ENCODE measurements at places on chromosomes 5 and 9.

DNA sequence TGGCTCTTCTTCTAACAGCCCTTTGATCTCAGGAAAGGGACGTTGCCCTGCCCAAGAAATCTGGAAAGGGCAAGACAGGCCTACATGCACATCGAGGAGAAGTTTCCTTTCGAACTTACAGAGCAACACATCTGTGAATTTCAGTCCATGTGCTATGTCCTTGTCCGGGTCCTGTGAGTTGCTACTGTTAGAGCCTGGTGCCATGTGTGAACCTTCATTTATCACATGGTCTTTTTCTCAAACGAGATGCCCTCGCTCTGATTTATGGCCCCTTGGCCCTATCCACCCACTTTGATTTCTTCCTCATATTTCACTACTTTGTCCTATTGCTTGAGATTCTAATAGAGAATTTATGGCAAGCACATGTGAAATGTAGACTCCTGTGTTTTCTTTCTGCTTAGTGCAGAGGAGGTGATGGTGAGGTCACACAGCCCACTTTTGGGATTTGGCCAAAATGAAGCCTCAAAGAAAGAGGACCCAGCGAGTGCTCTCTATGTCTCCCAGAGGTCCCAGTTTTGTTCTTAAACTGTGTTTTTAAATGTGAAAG, 153.1 kb downstream of the SNCAIP start:
- DNase-seq: no peak

- DNase-seq: no peak
Measured at GRCh38 chr5:104494083-104494482, 931.5 kb upstream of the NUDT12 start.

- no peak for DNase-seq
Measured at GRCh38 chr5:16916262-16916878, 19.7 kb downstream of the MYO10 start.

- DNase-seq: no peak
Measured at GRCh38 chr9:130426883-130427282, 17.9 kb upstream of the ASS1 start.

DNA sequence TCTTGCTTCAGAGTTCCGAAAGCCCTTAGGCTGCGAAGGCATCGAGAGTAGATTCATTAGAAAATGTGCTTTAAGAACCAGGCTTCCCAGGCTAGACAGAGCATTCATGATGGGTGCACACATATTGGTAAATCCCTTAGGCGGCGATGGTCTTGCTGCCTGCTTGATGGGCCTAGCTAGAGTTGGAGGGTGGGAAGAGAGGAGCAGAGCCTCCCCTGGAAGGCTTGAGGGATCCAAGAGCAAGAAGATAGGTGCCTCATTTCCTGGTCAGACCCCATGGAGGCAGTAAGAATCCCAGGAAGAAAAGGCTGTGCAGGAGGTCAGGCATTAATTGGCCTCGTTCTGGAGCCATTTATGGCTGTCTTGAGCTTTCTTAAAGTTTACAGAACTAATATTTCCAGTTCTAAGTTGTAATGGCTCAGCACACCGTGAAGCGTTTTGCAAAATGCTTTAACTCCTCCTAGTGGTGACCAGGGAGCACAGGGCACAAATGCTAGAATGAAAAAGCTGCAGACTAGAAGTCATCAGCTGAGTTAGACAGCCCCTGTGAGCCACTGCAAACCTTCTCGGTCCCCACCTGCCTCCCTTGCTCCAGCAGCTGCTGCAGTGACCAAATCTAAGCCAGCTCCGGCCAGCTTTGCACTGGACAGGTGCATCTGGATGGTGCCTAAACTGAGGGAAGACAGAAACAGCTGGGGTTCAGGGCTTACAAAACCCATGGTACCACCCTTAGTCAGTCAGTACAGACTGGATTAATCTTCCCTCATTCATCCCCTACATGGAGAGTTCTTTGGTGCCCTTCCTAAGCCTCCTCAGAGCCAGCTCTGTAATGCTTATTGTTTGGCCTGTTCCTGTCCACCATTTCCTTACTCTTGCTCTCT, 14.7 kb downstream of the SLC45A2 start:
- no peak for DNase-seq

DNA sequence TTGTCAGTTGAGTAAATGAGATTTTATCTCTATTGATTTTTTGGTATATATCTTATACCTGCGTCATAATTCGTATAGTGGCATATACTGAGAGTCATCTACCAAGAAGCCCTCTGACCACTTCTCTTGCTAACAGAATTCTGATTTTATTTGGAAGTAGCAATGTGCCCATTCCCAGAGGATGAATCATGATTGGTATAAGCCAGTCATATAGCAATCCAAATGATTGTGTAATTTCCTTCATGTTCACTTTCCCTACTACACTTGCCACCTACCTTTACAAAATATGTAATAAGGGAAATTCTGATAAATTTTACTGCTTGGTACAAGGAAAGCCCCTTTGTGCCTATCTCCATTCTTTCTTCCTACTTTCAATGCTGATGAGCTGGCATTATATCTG, 16.1 kb upstream of the ZNF462 start:
- no peak for DNase-seq

DNA sequence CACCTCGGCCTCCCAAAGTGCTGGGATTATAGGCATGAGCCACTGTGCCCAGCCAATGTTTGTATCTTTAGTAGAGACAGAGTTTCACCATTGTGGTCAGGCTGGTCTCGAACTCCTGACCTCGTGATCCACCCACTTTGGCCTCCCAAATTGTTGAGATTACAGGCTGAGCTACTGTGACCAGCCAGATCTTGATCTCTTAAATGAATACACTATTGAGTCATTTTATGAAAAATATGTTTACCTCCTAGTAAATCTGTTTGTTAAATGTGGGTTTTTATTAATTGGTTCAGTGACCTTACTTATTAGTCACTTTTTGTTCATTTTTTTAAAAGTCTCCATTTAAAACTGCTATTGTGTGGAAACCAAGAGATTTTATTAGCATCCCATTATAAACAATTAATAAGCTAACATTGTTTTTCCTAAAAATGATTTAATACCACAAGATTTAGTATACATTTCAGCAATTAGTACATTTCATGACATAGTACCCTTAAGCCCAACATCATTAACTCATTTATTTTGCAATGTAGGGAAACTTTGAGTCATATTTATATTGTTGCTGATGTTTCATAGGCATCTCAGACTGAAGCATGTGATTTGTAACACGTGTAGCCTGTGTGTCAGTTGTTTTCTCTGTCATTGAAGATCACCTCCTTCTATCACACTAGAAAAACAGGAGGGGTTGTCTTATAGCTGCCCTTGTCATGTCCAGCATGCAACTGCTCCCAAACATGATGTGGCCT, 261.2 kb downstream of the TAF11L14 start:
- DNase-seq: no peak

DNA sequence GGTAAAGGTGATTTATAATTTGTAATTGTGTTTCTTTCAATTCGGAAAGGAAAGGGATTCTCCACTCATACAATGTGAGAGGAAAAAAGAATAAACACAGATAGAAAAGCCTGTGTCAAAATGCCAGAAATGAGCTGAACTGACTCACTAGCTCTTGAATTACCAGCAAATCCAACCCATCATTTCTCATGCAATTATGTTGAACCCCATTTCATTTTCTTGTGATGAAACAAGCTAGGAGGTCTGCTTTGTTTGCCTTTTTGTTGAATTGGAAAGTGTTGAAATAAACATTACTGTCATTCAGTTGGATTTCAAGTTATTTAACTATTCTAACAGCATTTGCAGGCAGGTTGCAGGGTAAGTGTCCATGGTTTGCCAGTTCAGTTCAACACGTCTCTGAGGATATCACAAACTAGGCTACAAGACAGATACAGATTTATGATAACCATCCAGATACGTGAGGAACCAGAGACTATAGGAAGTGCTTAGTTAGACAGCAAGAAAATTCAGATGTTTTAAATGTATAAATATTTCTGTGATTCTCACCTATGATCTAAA, 547.2 kb downstream of the MAT2B start:
- no peak for DNase-seq

- DNase-seq: no peak
Measured at GRCh38 chr9:91360551-91361290, 997 bp downstream of the AUH start.

DNA sequence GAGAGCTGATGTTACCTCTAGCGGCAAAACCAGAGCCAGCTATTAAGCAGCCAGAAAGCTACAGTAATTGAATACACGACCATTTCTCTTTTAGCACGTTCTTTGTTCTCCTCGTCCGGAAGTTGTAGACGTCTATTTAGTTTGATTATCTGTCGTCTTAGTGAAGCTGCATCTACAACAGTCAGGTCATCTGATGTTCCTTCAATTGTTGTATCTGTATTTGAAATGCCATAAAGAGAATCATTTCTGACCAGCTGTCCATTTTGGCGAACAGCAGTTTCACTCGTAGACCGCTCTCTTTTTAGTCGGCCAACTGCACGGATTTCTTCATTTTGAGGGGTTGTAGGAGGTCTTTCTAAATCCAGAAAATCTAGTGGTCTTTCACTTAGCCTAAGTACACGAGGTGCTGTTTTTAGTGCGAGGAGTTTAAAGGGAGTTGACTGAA, 12.6 kb downstream of the PDE6A start:
- DNase-seq: no peak

DNA sequence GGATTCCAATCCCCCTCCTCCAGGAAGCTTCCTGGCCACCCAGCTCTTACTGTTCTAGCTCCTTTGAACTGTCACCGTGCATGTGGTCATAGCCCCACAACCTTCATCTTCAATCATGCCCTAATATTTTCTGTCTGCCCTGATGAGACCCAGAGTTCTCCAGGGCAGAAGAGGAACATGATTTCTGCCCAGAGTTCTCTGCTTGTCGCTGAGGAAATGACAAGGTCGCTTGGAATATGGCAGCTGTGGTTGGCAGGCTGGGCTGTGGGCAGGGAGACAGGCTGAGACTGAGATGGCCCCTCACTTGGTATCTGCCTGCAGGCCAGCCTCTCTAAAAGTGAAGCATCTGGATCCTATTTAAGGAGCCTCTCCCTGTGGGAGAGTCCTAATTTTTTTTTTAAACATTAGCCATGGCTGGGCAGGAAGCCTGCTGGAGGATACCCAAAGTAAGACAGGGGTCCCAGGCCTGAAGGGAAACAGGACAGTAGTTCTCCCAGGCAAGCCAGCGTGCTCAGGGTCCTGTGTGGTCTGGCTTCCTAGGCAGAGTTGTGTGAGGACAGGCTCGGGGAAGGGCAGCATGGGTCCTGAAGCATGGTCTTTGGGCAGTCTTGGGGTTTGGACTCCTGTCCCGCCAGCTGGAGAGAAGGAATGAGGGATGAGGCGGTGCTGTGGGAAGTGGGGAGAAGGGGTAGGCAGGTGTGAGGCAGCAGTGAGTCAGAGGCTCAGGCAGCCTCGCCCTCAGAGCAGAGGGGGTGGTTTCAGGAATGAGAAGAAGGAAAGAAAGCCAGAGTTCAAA, 242.1 kb downstream of the FSTL4 start:
- DNase-seq: no peak

GRCh38 chr5:10102706-10103497, 146.8 kb downstream of the ATPSCKMT start:
- DNase-seq: no peak

GRCh38 chr9:110330484-110331105, 7.1 kb downstream of the TXNDC8 start:
- DNase-seq: no peak

DNA sequence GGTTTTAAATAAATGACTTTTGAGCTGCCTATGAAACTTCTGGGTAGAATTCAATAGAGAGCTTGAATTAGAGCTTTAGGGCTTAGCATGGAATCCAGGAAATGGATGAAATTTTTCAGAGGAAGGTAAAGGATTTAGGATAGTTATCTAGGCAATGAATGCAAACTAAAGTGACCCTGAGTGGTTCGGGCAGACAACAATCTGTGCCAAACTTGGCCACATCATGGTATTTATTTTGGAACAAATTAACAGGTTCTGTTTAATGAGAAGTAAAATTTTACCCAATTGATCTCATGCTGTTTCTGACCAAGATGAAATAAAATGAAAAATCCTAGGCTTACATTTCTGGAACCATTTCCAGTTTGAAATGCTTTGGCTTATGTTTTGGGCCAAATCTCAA, 934.4 kb downstream of the MAT2B start:
- DNase-seq: no peak

- DNase-seq: no peak
Measured at GRCh38 chr5:58072300-58072965, 387.5 kb downstream of the PLK2 start.

DNA sequence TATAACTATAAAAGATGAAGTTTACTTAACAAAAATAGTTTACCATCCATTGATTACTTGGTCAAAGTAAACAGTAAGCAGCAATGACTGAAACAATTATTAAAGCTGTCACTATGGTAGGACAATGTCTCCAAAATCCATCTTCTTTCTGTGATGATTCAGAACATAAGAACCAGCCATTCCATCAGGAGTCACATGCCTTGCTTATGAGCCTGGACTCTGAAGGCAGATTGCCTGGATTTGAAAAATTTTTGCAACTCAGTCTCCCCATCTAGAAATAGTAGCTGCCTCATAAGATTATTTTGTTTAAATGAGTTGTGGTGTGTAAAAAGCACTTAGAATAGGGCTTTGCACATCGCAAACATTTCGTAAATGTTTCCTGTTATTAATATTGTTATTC, 136.2 kb downstream of the LIFR start:
- no peak for DNase-seq

All from substantia nigra (tissue), 51 donors.